Spleen (tissue), 13 donors: ENCODE measurements at places on chromosomes 6 and 20. TPM values are rescaled to one million over a fixed set of nuclear protein-coding genes. Genes with fewer than 3 reads are reported as not detected.

GRCh38 chr6:87700397-87701343, 1.4 kb downstream of the AKIRIN2 start:
- DNase-seq = no peak

GRCh38 chr20:35085477-35086225, 7.0 kb downstream of the TRPC4AP start:
- no peak for DNase-seq

- DNase-seq = no peak
Observed at GRCh38 chr6:147283460-147283859, 79.2 kb downstream of the STXBP5 start.

GRCh38 chr6:21005816-21006570, 471.7 kb downstream of the CDKAL1 start:
- DNase-seq = no peak

DNA sequence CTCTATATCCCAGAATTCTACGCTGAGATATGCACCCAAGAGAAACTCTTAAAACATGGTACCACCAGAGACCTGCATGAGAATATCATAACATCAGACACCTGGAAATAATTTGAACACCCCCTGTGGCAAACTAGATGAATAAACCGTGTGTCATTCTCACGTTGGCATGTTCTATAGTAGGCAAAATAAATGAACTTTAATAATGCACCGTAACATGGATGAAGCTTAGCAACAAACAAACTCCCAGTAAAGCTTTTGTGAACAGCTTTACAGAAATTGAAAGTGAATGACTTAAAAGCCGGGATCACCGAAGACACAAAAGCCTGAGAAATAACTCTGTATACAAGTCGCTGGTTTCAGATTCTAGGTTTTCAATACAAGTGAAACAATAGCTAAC, 1166.8 kb upstream of the CITED2 start:
- DNase-seq = no peak

- DNase-seq = no peak
Observed at GRCh38 chr6:158408552-158409130, 96.4 kb downstream of the TULP4 start.

DNA sequence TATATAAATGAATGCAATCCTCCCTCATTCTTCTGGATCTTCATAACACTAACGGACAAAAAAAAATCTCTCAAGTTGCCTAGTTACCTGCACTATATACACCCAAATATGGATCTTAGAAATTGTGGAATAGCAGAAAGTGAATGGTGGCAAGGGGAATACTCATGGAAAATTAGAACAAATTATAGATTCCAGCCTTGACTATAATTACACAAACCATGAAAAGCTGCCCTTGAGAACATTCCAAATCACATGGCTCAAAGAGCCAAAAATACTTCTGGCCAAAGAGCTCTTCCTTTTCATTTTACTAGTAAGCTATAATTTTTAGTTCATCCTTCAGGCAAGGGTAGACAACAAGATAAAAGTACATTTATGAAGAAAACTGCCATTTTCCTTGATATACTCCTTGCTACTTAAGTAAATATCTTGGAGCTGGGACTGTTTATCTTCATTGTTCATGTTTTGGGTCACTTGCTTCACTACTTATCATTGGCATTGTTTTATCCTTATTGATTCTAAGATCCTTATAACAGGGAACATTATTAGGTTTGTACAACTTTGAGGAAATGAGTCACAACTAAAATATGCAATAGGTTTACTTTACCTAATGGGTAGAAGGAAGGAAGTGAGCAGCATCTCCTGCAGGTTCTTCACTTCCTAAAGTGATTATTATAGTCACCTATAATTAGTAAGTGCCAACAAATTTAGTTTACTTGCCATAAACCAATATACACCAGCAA, 6.4 kb upstream of the MTRES1 start:
- DNase-seq = no peak

GRCh38 chr6:1383729-1384548, 5.4 kb upstream of the FOXF2 start:
- no peak for DNase-seq

- no peak for DNase-seq
Observed at GRCh38 chr6:16305246-16305725, 66.9 kb downstream of the GMPR start.

DNA sequence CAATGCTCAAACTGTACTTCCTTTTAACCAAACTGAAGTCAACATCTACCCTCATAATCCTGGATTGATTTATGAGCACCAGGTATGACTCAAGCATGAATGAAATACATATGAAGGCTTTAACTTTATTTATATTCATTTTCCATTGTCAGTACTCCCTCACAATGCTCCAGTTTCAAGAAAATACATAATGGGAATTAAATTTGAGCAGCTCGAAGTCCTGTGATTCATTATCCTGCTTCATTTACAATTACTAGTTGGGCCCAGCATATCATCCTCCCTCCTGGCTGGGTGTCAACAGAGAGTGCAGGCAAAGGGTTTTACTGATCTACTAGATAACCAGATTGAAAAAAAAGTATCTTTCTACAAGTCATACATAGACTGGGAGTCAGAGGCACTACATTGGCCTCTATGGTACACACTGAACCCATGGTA, 10.1 kb downstream of the SAMHD1 start:
- no peak for DNase-seq

DNA sequence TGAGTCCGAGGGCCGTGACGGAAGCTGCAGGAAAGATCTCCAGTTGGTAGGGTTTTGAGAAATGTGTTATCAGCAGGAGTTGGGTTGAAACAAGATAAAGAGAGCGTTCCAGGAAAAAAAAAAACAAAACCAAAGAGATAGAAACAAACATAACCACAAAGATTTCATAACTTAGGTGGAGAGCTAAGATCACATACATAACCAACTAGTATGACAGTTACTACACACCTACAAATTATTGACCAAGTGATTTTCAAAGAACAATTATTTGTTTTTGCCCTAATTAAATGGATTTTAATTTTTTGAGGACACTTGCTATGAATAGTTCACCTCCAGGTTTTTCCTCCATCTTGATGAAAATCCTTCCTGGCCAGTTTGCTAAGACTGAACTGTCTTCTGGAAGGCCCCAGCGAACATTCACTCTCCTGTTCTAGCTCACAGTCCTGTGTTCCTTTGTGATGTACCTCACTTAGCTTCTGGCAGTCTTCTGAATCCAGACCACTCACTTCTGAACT, 69.4 kb downstream of the SNX9 start:
- no peak for DNase-seq

DNA sequence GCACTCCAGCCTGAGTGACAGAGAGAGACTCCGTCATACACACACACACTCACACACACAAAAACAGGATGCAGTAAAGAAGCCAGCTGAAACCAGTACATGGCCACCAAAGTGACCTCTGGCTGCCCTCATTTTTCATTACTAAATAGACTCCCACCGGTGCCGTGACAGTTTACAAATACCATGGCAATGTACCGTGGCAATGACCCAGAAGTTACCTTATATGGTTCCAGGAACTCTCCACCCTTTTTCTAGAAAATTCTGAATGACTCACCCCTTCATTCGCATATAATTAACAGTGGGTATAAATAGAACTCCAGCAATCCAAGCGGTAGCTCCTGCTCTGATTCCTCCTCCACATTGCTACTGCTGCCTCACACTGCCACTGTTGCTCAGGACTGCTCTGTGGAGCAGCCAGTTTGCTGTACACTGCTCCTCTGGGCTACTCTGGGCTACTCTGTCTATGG, 57.7 kb downstream of the SNX5 start:
- no peak for DNase-seq

DNA sequence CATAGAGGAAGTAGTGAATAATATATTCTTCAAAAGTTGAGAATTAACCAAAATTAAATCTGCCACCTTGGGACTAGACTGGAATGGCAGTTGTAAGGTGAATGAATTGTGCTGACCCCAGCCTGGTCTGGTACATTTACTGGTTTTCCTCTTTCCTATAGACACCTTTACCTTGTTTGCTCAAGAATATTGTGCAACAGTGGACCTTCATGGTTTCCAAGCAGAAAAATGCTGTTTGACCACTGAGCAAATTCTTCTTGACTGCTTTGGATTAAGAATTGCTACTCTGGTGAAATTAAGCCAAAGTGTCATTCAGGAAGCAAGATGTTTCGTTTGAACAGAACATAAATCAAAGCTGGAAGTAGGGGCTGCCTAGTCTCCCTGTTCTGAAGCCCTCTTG, 156.6 kb upstream of the TAB2 start:
- DNase-seq = no peak

DNA sequence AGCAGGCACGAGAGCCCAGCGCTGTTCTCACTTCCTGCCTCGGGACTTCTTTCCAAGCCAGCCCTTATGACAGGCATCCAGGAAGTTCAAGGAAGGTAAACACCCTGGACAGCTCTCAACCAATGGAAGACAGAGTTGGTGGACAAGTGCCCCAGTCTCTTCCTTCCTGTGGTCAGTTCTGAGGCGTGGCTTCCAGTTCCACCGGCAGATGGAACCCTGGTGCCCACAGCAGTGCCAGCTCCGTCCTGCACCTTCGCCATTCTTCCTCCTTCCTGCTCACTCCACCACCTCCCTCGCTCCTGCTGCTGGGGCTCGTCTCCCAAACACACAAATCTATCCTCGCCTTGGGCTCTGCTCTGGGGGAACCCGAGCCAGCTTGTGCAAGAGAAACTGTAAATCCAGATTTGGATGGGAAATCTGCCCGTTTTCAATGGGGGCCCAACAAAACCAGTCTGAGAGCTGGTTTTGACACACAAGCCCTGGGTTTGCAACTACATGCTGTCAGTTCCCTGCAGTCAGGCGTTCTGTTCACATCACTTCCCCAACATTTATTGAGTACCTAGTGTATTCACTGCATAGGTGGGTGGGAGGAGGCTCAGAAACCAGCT, 162.7 kb downstream of the GRM4 start:
- peak; percentile 51 for DNase-seq

GRCh38 chr20:51387125-51387875, 155.2 kb downstream of the NFATC2 start:
- peak; percentile 35 for DNase-seq

DNA sequence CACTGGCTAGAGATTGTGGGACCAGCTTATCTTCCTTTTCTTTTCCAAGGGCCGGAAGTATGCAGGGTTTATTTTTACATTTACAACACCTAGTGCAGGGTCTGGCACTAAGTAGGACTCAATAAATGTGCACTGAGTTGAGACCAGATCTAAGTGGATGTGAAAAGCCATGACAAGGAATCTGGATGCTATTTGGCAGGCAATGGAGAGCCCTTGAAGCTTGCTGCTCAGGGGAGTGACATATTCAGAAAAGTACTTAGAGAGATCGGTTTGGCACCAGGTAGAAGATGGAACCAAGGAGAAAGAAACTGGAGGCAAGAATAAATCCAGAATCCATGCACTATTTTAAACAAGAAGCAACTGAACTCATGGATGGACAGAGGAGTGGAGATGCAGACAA, 815.8 kb downstream of the MAFB start:
- DNase-seq = no peak

DNA sequence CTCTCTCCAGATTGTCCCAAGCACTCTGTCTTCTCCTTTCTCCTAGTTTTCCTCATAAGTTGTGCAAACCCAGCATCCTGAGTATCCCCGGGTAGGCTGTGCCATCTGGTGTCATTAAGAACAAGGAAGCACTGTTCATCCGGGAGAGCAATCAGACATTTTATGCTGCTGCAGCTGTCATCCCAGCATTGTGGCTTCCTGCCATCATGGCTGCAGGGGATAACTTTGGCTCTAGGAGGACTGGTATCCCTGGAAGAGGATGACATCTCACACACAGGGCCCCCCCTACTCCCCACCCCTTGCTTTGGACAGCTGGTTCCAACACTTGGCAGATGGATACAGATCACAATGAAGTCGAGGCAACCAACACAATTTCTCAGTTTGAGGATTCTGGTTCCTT, 1195.1 kb upstream of the MAP3K7 start:
- no peak for DNase-seq

GRCh38 chr6:45688180-45688579, 310.4 kb upstream of the SUPT3H start:
- no peak for DNase-seq

DNA sequence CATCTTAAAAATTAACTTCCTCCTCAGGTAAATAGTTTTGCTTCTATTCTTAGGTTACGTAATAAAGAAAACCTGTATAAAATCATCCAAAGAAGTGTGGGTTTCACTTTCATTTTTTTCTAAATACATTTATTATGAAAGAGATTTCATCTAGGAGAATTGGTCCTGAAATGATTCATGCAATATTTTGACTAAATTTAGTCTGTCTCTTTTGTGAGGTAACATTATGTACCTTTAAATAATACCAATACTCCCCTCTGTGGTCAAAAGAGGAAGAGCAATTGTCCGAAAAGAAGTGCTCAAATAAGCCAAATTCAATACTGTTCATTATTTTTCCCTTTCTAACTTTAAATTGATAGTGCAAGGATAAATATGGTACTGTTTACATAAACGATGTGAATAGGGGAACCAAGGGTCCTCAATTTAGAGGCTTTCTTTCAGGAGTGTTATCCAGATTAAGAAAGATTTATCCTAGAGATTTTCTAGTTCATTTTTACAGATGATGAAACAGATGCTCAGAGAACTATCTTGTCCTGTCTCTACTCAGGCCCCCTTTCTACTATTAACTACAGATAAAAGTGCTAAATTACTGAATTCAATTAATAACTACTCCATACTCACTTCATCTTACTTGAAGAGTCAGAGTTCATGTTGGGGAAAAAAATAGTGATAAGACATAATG, 26.2 kb downstream of the CYP39A1 start:
- DNase-seq = no peak

DNA sequence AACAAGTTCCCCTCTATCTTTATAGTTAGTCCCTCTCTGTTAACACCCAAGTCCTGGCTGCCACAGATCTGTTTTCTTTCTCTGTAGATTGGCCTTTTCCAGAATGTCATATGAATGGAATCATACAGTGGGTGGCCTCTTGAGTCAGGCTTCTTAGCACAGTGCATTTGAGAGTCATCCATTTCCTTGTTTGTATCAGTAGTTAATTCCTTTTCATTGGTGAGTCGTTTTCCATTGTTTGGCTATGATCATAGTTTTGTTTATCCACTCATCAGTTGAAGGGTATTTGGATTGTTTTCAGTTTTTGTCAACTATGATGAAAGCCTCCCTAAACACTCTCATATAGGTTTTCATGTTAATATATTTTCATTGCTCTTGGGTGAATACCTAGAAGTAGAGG, 248.3 kb downstream of the ARID1B start:
- no peak for DNase-seq

PRSS16 gene
- polyA plus RNA-seq = 0.09 TPM

PHACTR3 gene
- 2.6 TPM for polyA plus RNA-seq

GPX5 gene
- not detected for polyA plus RNA-seq

SS18L1 gene
- 6.7 TPM for polyA plus RNA-seq

CGA gene
- not detected for polyA plus RNA-seq

BPIFB6 gene
- polyA plus RNA-seq = not detected

ERVFRD-1 gene
- polyA plus RNA-seq = not detected

CD24 gene
- 119 TPM for polyA plus RNA-seq

OR12D3 gene
- polyA plus RNA-seq = not detected

CD83 gene
- polyA plus RNA-seq = 25.6 TPM

CDK19 gene
- polyA plus RNA-seq = 9.3 TPM

SCAF8 gene
- 13.1 TPM for polyA plus RNA-seq

CPXM1 gene
- 2.9 TPM for polyA plus RNA-seq
